ENCODE measurements at places on chromosomes 4 and X.

GRCh38 chr4:88443486-88443885, 13.4 kb upstream of the HERC5 start:
- no peak for DNase-seq

- no peak for DNase-seq
Observed at GRCh38 chrX:145773006-145773405, 44.6 kb upstream of the SLITRK2 start.

DNA sequence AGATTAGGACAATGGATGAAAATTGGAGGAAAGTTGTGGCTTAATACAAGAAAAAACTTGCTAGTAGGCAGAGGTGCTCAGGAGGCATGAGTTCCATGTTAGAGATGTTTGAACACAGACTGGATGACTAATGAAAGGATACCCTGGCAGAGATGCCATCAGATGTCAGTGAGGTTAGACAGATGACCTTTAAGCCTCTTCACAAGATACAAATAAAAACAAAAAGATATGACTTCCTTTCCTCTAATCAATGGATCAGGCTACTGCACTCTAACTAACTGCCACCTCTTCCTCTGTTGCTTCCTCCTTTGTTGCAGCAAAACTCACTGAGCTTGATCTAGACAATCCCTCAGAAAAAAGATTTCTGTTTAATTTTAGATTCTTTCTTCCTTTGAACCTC, 14.7 kb downstream of the STAP1 start:
- DNase-seq: peak; percentile 65

DNA sequence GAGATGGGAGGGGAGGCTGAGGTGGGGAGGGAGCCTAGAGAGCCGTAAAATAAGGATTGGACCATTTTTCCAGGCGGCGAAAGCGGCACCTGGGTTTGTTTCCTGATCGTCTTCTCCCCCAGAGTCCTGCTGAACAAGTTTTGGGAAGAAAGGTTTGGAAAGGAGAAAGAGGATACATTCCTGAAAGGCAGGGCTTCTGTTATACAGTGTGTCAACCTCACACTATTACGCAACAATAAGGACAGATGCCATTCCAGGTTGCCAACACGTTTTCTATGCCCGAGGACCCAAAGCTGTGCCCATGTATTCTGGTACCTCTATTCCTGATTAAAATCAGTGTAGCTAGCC, 658 bp downstream of the SCOC start:
- peak; percentile 17 for DNase-seq

- no peak for DNase-seq
Observed at GRCh38 chr4:2608291-2608690, 71.8 kb downstream of the FAM193A start.

GRCh38 chr4:98609934-98610333, 48.5 kb downstream of the TSPAN5 start:
- DNase-seq: no peak

DNA sequence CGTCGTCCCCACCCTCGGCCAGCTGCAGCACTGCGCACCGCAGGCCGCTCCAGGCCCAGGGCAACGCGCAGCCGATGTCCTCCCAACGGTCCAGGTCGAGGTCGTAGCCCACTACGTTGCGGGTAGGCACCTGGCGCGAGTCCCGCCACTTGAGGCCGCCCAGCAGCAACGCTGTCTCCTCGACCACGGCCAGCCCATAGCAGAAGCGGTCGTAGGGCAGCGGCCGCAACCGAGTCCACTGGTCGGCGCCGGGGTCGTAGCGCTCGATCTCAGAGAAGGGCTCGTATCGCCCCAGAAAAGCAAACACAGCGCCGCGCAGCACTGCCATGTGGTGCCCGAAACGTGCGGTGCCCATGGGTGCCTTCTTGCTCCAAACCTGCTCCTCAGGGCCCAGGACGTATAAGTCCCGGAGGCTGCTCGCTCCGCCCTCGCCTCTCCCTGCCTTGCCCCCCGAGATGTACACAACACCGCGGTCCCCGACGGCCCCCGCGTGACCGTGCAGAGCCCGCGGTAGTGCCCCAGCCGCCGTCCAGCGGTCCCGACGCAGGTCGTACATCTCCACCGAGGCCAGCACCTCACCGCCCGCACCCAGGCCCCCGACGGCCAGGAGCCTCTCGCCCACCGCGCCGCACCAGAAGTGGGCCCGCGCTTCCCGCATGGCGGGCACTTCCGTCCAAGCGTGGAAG, 2.1 kb downstream of the KLHL34 start:
- no peak for DNase-seq

- DNase-seq: no peak
Observed at GRCh38 chr4:119593698-119594097, 34.9 kb downstream of the PDE5A start.

DNA sequence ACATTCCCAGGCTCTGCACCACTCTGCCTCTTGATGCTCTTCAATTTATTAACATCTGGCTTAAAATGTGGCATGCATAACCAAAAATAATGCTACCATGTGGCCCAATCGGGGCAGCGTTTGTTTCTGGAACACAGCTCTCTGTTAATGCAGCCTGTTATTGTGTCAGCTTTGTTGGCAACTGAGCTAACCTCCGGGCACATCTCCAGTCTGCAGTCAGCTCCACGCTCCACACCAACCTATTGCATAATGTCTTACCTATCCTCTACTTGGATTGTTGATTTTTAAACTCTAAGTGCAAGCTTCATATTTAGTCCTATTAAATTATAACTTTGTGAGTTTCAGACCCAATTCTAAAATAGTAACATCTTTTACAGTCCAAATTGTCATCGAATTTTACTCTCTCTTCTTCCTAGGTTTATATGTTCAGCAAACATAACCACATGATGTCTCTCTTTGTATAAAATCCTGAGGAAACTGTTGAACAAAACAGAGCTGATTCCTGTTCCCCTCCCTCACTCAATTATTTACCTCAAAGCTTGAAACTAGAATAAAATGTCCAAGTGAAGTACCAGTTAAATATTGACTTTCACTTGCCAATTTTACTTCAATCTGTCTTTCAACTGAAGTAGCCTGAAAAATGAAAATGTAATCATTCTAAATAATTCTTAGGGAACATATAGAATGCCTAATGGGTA, 92.2 kb upstream of the RAPGEF2 start:
- no peak for DNase-seq

- no peak for DNase-seq
Observed at GRCh38 chrX:24760363-24761000, 66.8 kb downstream of the POLA1 start.

GRCh38 chr4:151049430-151049884, 34.4 kb upstream of the LRBA start:
- no peak for DNase-seq

DNA sequence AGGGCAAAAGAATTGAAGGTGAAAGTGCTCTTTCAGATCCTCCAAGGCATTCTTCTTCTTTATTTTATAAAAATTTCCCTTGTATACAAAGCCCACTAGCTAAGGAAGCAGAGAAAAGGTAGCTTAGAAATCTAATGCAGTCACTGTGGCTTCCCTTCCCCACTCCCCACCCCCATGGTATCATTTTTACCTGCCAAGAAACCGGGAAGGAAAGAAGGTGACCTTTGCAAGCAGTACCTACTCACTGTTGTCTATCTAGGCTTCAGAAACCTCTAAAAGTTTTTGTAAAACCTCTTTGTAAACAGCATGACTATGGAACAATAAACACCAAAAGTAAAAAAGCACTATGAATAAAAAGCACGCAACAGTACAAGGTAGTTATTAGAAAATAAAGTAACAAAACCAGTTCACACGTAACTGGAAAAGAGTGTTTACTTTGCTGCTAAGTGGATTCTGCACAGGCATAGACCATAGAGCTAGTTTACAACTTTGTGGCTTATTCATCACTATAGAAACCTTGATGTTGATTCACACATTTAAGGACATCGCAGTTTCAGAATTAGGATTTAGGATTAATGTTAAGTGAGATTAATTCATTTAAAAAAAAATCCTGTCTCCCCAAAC, 109.6 kb upstream of the FTHL17 start:
- no peak for DNase-seq

- no peak for DNase-seq
Observed at GRCh38 chrX:50978920-50979682, 68.6 kb downstream of the BMP15 start.

DNA sequence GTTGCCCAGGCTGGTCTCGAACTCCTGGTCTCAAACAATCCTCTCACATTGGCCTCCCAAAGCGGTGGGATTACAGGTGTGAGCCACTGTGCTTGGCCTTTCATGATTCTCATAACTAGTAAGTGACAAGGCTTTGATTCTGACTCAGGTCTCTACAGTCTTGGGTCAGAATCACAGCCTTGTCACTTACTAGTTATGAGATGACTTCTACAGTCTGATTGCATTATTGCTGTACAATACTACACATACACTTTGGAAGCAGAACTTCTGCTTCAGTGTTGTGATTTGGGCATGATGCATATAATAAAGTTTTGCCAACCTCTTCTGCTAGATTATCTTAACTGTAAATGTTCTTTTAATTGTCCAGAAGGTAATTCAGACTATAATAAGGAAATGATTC, 123.3 kb downstream of the KDM6A start:
- DNase-seq: no peak

Data from hematopoietic multipotent progenitor cell treated with erythropoietin and hydrocortisone succinate and interleukin-3 and kit ligand, for 6 days (in vitro differentiated cells).